ENCODE measurements at places on chromosomes 3 and 15.

DNA sequence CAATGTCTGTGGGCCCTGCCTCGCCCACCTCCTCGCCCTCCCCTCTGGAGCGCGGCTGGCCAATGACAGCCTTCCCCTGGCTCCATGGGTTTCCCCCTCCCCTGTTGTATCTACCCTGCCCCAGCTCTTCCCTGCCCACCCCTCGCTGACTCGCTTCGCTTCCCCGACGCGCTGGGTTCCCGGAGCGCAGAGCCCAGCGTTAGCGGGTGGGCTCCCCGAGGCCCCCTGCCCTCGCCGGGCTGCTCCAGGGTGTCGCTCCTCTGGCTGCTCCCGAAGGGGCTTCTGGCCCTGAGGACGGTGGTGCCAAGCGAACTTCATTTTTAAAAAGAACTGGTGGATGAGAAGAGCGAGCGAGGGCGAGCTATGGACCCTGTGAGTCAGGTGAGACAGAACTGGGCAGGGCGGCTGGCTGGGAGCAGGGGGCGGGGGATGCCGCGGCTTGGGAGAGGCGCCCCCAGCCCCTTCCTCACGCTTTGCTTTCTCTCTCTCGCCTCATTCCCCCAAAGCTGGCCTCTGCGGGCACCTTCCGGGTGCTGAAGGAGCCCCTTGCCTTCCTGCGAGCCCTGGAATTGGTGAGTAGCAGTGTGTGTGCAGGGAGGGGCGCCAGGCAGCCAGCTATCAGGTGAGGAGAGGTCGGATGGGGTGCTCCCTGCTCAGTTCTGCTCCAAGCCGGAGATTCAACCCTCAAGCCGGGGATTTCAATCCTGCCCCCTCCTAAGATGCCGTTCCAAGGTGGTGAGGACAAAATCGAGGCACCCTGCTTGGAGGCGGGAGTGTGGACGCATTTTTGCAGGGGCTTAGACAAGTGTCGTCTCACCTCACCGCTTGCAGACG, at the start of gene SYNPR:
Gene SYNPR (plus strand): TSS at position 138 of the 834 bp plus-strand sequence.
- DNase-seq, result no peak

- no peak for DNase-seq
Observed at GRCh38 chr3:56096999-56097398, 371.3 kb downstream of the ERC2 start.

GRCh38 chr3:9780458-9780812, 10.7 kb upstream of the CAMK1 start:
- DNase-seq, result no peak

- no peak for DNase-seq
Observed at GRCh38 chr15:36925049-36925448, 175.3 kb downstream of the MEIS2 start.

DNA sequence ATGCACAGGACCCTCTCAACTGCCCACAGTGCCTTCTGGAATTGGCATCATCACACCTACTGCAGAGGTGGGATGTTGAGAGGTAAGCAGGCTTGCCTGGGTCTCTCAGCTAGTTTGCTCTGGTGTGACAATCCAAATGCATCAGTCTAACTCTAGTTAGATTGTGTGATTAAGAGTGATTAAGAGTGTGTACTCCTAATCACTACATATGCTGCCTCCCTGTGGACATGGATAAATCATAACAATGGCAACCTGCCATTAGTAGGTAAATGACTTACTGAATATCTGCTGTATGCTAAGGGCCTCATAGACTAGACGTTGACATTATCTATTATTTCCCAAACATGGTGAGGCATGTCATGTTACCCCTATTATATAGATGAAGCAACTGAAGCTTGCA, 342.1 kb downstream of the OCA2 start:
- no peak for DNase-seq

DNA sequence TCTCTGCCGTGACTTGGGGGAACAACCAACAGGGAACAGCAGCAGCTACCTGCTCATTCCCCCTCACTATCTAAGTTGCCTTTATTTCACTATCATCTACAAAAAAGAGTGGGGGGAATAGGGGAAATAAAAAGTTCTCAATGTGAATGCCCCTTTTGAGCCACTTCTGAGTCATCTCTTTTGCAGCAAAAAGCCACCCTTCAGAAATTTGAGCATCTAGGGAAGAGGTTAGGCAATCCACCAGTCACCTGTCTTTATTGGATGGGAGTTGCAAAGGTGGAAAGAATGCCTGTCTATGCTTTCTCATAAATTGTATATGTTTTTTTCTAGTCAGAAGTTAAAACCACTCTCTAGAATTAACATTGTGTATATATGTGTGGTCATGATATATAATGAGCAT, 41.1 kb downstream of the GPD1L start:
- DNase-seq, result no peak

DNA sequence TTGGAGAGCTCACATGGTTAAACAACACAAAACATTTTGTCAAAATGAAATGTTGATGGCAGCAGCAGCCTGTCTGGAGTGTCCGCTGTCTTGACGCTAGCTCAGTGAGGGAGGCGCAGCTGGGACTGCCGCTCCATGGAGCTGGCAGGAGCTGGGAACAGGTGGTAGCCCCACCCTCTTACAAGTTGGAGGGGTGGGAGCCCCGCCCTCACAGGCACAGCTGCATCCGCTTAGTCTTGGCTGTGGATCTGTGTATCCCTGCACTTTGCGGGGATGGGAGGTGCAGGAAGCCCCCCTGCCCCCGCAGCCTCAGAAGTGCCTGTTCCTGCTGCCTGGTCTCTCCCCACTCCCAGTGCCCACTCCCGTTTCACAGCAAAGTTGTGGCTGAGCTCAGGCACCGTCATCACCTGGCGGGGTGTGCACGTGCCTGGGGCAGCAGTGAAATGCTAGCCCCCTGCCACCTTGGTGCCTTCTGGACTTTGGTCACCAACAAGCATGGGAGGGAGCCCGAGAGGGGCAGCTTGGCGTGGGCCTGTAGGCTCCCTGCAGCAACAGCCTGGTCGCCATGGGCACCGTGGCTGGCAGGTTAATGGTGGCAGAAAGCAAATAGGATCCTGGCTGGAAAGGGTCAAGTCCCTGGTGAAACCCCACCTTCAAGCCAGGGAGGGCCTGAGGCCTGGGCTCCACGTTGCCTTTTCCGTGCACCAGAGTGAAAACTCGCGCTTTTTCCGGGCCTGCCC, 53.8 kb upstream of the CADM2 start:
- peak; percentile 23 for DNase-seq

DNA sequence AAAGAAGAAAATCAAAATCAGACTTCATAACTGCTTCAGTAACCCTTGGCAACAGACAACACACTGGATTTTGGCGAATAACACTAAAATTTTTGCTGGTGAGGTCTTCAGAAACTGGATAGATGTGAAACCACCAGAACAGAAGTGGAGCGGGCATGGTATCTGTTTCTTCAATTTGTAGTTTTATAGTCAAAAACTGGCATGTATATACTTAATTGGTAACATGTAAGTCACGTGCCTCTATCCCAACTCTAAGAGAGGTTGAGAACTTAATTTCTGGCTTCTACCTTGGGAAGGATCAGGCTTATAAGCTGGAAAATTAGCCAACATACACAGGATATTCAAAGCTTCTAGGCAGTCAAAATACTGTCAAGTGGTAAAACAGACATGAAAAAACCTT, 172.6 kb upstream of the CHL1 start:
- DNase-seq, result no peak

DNA sequence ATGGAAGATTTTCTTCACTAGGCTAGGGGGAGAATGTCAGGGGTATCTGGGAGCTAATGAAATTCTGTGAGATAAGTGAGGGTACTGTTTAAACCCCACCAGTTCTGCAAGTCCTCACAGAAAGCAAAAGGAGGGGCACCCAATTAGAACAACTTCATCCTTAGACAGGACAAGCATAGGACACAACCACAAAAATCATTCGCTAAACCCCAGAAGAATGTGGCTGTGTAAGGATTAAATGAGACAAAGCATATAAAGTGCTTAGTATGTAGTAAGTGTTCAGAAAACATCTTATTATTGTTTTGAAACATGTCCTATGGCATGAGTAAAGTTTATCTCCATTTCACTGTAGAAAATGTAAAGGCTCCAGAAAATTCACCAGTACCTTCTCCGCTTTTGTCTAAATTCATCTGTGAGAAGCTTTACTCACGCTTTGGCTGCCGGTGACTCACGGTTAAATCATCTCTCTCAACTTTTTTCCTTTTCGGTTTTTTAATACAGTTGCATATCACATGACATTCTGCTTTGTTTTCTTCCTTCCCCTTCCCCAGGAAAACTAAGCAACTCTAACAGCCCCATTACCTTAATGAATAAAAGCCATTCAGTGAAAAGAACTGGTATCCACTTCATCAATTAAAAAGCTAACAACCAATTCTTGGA, 1.7 kb downstream of the CLRN1 start:
- DNase-seq, result no peak

GRCh38 chr3:21795152-21795837, 44.3 kb upstream of the ZNF385D start:
- DNase-seq, result no peak

- no peak for DNase-seq
Observed at GRCh38 chr15:76503804-76504203, 167.2 kb downstream of the ISL2 start.

DNA sequence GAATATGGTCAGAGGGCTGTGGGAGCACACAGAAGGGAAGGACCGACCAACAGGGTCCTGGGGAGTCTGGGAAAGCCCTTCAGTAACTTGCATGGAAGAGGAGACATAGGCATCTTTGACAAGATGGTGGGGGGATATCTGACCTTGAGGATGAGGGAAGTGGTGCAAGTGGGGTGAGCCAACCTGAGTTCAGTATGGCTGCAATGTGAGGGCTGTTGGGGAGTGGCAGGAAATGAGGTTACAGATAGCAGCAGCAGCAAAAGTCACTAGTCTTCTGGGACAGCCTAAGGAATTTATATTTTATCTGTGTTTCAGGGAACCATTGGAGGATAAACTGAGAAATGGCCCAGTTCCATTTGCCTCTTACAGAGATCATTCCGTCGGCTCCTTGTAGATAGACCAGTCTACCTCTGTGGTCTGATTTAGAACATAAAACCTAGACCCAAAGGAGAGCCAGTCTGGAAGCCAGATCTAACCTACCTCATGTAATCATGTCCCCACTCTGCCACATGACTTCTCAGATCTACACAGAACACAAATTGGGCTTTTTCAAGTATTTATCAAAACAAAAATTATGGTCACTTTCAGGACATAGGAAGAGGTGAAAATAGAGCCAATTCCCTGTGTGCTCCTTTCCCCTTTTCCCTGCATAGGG, 75.6 kb downstream of the ST6GAL1 start:
- no peak for DNase-seq

DNA sequence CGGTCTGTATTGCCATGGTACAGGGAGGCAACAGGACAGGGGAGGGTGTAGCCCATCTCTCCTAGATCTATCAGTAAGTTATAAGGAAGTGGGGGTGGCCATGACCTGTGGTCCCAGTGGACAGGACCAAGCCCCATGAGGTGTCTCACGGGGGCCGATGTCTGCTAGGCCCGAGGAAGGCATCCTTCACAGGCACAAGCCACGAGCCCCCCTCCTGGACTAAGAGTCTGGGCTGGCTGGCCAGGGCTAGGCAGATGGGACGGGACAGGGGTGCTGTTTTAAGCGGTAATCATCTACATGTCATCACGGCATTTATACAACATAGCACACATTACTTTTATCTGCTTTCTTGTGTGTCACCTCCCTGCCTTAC, 2.6 kb upstream of the TBC1D2B start:
- DNase-seq, result no peak

DNA sequence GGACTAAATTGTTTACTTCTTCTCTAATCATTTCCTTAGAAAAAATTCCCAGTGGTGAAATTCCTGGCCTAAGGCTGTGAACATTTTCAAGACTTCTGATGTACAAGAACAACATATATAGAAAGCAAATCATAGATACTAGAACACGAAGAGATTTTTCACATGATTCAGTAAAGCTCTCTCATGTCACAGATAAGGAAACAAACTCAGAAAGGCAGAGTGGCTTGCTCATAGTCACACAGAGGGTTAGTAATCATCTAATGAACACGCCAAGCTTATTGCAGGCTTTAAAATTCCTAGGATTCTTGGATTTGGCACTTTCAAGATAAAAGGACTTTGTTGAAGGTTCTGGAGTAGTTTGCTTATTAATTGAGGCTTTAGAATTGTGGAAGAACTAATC, 26.2 kb downstream of the CRTAP start:
- DNase-seq, result no peak

- DNase-seq, result no peak
Observed at GRCh38 chr3:41120460-41120859, 78.8 kb upstream of the CTNNB1 start.

DNA sequence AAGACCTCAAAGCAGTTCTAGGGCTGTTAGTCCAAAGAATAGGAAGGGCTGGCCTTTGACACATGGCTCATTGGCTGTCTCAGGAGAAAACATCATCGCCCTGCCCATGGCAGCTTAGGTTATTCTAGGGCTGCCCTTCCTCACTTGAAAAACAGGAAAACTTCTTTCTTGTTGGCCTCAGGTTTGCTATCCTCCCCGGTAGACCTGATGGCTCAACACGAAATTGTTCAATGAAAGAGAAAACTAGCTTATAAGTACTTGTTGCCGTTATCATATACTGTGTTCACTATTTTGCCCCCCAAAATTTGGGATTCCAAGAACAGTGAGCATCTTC, 602 bp upstream of the SLTM start:
- DNase-seq, result peak; percentile 44

- no peak for DNase-seq
Observed at GRCh38 chr3:30535525-30535924, 70.9 kb upstream of the TGFBR2 start.

DNA sequence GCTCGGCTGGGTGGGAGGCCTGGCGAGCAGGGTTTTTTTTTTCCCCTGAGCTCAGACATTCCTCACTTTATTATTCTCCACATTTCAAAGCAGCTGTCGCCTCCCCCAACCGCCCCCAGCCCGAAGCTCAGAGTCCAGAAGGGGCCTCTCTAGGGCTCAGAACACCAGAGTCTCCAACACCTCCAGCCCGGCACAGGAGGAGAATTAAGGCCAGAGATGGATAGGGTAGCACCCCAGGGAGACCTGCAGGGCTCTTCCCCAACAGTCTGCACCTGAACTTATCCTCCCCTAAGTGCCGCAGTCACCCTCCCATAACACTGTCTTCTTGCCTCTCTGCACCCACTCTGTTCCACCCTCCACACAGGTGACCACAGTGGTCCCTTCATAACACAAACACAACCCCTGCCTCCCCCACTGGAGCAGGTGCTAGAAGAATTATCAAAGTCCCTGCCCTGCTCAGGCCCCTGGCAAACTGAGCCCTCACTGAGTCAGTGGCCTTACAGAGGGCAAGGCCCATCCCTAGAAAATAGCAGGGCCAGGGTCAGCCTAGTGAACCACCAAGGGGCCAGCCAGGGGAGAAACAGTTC, 14.1 kb downstream of the MYL3 start:
- no peak for DNase-seq

Measured in NCI-H510A treated with DMSO at 0.1 percent for 48 hours (cell line).